ENCODE measurements at places on chromosomes 5 and 9.

- DNase-seq, result no peak
- H3K27ac ChIP-seq, result no peak overlapping the region
- no peaks in the 10 kb centered on the region for H3K27me3 ChIP-seq
- H3K4me1 ChIP-seq, result no peaks in the 10 kb centered on the region
- H3K4me3 ChIP-seq, result no peak overlapping the region
- H3K36me3 ChIP-seq, result no peaks in the 10 kb centered on the region
Measured at GRCh38 chr5:102283102-102283797, 12.8 kb downstream of the SLCO4C1 start.

- no peaks in the 10 kb centered on the region for H3K4me1 ChIP-seq
- peaks cover 13% of the 10 kb centered on the region for H3K27me3 ChIP-seq
- H3K36me3 ChIP-seq, result no peaks in the 10 kb centered on the region
- DNase-seq, result no peak
- no peak overlapping the region for H3K27ac ChIP-seq
- H3K4me3 ChIP-seq, result no peak overlapping the region
Measured at GRCh38 chr5:137223324-137224295, 275.5 kb downstream of the SPOCK1 start.

DNA sequence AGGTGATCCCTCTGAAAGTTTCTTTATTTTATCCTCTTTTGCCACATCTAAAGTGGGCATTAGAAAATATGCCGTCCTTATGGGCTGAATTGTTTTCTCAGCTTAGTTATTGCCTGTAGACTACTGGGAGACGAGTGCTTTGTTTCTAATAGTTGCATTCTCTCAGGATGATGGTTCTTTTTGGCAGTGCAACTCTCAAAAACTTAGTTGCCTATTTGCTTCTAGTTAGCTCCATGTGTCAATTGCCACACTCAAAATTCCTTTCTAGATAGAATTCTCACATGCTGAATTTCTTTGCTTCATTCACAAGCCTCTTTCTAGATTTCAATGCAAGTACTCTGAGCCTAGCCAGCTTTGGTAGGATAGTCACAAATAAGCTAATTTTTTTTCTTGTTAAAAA is 155.5 kb downstream of the FGF10 start:
- H3K27ac ChIP-seq, result no peak overlapping the region
- H3K4me1 ChIP-seq, result no peaks in the 10 kb centered on the region
- no peaks in the 10 kb centered on the region for H3K27me3 ChIP-seq
- no peaks in the 10 kb centered on the region for H3K36me3 ChIP-seq

DNA sequence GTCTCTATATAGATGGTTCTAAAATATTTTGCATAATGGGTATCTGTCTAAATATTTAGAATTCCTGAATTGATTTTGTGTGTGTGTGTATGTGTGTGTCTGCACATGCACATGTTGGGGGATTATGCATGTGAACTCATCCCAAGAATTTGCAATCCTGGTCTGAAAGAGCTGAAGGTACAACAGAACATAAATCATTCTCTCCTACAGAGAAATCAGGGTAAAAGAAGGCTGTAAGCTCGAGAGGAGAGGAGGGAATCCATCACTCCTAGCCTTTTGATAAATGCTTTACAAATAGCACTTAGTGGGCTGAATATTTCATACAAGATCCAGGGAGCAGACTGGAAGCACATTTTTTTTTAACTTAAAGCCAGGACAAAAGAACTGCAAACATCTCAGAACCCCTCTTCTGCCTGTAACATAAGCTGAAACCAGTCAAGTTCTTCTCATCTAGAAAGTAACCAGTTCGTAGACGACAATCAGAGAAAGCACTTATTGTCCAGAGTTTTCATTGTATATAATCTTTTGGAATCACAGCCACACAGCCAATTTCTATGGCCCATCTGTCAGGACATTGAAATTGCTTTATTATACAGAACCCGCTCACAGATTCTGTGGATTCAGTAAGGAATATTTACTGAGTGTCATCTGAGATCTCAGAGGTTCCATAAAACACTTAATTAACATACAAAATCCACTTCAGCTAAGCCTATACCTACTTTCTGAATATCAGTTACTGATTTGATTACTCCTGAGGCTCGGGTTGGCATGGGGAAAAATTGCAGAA is 541.4 kb upstream of the ZNF462 start:
- H3K4me3 ChIP-seq, result no peak overlapping the region
- no peak overlapping the region for H3K27ac ChIP-seq
- peaks cover 56% of the 10 kb centered on the region for H3K4me1 ChIP-seq
- H3K36me3 ChIP-seq, result no peaks in the 10 kb centered on the region
- H3K27me3 ChIP-seq, result no peaks in the 10 kb centered on the region

DNA sequence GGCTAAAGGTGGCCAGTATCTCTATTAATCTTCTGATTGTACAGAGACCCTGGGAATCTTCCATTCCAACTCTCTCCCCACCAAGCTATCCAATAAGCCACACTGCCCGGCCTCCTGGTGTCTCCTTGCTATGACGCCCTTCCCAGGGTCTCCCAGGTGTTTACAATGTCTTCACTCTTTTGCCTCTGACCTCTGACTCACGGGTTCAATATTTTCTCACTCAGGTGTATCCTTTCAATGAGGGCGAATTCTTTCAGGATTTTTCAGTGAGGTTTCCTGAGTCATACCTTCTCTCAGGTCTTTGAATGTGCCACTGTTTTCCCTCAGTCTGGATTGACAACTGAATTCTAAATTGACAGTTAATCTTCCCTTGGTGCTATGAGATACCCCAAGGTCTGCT is 53.7 kb upstream of the IRX4 start:
- H3K36me3 ChIP-seq, result no peaks in the 10 kb centered on the region
- H3K27me3 ChIP-seq, result peaks cover 39% of the 10 kb centered on the region

Measured in neural crest cell (in vitro differentiated cells).